NT2/D1 (cell line): ENCODE measurements at places on chromosomes 7 and 10.

- DNase-seq, result no peak
Measured at GRCh38 chr10:101859530-101859929, 15.9 kb upstream of the KCNIP2 start.

DNA sequence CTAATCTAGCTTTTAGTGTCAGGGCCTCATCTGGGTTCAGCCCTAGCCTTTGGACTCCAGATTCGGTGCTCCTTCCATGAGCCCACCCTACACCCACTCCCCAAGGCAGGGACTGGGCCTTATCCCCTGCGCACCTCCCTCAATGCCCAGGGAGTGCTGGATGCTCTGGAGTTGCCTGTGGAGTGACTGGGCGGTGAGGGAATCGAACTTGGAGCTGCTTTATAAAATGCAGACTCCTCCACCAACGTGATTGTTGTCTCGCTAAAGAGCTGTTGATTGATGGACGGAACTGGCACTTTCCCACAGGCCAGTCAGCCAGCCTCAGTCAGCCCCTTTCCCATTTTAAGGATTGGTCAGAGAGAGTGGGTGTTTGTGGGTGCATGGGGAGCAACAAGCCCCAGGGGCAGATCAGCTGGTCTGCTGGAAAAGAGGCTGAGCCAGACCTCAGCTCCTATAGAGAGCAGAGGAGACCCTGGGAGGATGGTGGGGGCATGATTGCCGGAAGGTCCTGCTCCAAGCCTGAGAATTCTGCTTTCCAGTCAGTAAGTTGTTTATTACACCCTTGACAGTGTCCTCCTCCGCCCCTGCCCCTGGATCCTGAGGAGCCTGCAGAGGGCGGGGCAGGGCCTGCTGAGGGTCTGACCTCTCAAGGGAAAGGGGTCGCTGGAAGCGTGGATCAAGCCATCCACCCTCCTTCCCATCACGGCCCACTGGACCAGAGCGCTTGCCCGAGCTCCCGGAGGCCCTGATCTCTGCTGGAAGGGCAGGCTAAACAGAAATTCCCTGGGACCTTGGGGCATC is 16.7 kb downstream of the UNC5B start:
- no peak for DNase-seq

GRCh38 chr7:155355176-155355575 is 57.5 kb downstream of the INSIG1 start:
- DNase-seq, result no peak

GRCh38 chr10:60282771-60283353 is 106.8 kb downstream of the ANK3 start:
- no peak for DNase-seq

DNA sequence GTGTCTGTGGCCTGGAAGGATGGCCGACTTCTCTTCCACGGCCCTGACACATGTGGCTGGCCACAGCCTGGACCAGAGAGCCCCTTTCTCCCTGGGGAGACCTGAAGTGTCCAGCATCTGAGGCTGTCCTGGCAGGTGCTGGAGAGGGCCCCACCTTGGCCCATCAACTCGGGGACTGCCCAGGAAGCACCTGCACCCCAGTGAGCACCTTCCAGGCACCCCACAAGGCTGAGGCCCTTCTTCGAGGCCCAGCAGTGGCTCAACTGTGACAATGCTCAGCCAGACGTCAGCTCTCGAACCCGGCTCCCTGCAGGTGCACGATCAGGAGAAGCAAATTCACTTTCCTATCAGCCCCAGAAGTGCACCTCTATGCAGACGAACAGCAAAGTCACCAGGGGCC is 24.3 kb downstream of the RGS10 start:
- no peak for DNase-seq

- DNase-seq, result no peak
Measured at GRCh38 chr7:29920491-29920890, 69.1 kb downstream of the SCRN1 start.

DNA sequence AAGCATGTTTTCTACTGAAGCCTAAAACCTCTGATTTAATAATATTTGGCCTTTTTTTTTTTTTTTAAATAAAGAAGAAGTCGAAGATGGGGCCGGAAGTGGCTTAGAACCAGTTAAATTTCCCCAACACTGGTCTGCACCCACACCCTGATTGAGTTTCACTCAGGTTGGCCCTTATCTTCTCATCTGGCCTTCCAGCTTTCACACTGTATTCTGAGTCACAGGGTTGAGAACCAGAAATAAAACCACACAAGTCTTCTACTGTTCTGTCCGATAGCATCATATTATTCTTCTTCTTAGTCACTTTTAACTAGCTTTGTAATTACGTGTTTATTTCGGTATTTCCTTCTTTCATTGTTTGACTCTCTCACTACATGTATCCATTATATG is 9.9 kb downstream of the ZNF365 start:
- no peak for DNase-seq

DNA sequence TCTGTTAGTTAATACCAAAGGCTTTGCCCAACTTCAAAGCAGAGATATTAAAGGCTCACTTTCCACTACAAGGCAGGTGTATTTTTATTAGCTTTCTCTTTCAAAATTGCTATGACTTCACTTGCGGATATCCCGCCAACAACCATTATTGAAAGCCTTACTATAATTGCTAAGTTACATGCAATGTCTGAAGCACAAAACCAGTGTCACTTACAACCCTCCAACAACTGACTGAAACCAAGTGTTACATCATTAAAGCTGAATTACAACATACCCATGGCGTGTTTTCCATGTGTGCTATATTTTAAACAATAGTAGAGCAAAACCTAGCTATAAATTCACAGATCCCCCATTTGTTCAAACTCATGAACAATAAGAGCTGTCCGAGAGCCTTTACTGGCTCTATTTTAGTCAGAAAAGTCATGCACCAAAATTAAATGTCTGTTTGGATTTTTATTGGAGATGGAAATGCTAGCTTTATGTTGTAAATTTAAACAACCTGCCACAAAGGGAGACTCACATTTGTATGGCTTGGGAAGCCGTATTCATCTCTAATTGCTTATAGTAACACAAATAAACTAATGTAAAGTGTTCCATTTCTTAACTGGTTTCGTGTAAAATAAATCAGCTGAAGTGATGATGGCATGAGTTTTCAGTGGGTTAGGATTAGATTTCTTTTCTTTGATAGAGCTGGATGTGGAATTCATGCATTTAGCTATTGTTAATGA is 227.1 kb downstream of the AGMO start:
- no peak for DNase-seq

- DNase-seq, result no peak
Measured at GRCh38 chr10:26579256-26580063, 118.0 kb upstream of the PDSS1 start.
